Immature natural killer cell (primary cell): ENCODE measurements at places on chromosomes 16 and 17. TPM values are rescaled to one million over a fixed set of nuclear protein-coding genes. Genes with fewer than 3 reads are reported as not detected.

Gene NOG
- polyA plus RNA-seq = not detected

DNA sequence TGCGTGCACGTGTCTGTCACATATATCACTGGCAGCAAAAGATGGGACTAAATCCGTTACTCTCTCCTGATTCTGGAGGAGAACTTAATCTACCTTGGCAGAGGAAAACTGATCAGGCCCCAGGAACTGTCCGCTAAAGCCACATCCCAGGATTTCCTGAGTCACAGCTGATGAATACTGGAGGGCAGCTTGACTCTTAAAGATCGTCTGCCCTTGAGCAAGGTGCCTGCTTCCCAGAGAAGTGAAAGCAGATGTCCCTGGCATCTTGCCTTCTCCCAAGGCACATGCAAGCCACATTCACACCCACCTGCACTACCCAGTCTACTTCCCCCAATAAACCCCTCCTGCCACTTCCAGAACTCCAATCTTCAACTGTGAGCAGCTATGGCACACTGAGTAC, 99.8 kb downstream of the CPPED1 start:
- no peak for DNase-seq

- no peak for DNase-seq
Measured at GRCh38 chr17:49989518-49989880, 5.5 kb downstream of the DLX3 start.

Gene TNFRSF13B
- polyA plus RNA-seq = not detected

Gene KIFC3
- polyA plus RNA-seq = 5.1 TPM

- DNase-seq = no peak
Measured at GRCh38 chr17:1188812-1189504, 9.2 kb upstream of the ABR start.

DNA sequence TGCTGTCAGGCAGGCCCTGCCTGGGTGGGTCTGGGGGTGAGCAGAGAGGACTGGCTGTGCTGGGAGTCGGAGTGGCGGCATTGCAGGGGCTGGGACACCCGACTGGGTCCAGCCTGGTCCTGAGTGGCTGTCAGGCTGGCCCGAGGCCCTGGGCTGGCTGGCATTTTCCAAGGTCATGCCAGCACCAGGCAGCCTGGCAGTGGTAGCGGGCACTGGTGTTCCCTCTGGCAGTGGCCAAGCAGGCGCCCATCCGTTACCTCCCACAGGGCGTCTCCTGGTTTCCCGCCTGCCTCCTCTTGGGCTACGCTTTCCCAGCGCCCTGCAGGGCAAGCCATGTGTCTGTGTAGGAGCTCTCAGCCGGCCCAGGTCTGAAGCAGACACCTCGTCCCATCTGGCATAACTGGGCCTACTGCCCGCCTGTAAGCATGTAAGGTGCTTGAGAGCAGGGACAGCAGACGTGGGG, 5.7 kb upstream of the PKMYT1 start:
- DNase-seq = no peak

GRCh38 chr16:1466968-1467521, 7.8 kb downstream of the CLCN7 start:
- DNase-seq = no peak

DNA sequence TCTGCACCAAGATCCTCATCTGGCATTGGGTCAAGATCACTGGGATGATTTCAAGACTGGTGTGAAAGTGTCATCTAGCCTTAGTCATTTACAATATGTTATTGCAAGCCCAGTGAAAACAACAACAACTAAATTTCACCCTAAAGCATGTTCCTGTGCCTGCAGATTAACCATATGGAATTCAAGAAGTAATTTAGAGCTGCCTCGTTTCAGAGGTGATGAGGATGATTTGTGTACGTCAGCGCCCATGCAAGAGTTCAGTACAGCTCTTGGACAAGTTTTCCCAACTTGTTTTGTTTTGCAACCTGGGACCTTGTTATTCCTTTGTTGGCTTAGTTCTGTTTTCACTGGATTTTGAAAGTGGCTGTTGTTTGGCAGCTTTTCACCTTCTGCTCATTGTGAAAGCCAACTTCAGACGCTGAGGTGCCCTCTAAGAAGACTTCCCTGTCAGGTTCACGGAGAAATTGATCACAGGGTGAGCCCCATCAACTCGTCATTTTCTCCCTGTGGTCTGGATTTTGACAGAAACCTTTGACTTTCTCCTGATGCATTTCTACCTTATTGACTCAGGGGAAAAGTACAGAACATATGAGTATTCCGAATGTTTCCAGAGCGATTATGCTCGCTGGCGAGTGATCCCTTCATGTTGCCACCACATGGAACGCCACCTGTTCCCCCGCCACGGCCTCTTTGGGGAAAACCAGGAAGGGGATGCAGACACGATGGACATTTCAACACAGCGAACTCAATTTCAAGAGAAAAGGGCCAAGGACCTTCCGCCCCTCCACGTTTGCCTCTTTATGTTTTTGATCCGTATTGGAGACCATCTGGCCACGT, 85.6 kb downstream of the FOXL1 start:
- DNase-seq = no peak

Gene SLC47A2
- not detected for polyA plus RNA-seq

GRCh38 chr16:57539072-57539796, 2.9 kb upstream of the CCDC102A start:
- DNase-seq = no peak

- no peak for DNase-seq
Measured at GRCh38 chr16:53668869-53669268, 34.8 kb downstream of the RPGRIP1L start.

GRCh38 chr17:42672038-42672437, 4.8 kb downstream of the PLEKHH3 start:
- DNase-seq = no peak

Gene KRTAP4-1
- not detected for polyA plus RNA-seq

- no peak for DNase-seq
Measured at GRCh38 chr17:49944273-49944870, 24.6 kb upstream of the DLX4 start.

Gene IRX5
- not detected for polyA plus RNA-seq

DNA sequence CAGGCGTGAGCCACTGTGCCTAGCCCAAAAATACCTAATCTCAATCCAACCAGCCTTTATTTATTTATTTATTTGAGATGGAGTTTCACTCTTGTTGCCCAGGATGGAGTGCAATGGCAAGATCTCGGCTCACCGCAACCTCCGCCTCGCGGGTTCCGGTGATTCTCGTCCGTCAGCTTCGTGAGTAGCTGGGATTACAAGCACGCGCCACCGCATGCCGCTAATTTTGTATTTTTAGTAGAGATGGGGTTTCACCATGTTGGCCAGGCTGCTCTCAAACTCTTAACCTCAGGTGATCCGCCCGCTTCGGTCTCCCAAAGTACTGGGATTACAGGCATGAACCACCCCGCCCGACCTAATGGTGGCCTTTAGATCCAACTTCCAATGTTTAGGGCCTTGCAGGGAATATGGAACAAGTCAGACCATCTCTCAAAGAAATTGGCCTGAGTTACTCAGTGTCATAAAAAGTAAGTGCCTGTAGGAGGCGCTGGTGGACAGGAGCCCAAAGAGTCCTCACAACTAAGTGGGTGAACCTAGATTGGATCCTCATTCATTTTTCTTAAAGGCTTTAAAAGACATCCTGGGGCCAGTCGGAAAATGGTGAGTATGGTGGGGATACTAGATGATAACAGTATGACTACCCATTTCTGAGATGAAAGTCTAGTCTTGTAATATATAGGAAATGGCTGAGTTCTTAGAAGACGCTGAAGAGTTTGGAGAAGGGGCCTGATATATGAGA, 4.6 kb downstream of the ZSCAN10 start:
- DNase-seq = peak; percentile 65

DNA sequence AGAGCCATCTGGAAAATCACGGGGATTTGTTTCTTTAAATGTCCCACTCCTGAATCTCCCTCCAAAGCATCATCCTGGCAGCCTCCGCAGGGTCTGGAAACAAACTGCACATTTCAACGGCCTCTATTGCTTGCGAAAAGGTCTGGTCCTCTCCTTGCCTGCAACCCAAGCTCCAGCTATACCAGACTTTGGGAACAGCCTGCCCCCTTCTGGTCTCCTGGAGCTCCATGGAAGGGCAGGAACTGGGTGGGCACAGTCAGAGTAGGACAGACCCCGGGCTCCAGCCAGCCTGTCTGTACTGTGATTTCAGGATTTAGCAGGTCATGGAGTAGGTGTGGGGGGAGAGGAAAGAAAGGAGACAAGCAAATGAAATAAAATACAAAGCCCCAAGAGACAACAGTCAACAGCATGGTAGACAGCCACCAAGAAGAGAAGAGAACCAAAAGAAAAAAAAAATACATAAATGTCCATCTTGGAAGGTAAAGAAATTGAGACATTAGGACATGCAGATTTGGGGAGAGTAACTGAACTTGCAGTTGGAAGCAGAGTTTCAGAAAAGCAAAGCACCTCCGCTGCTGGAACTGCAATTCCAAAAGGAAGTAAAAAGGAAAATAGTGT, 2.7 kb downstream of the XYLT1 start:
- DNase-seq = peak; percentile 48

DNA sequence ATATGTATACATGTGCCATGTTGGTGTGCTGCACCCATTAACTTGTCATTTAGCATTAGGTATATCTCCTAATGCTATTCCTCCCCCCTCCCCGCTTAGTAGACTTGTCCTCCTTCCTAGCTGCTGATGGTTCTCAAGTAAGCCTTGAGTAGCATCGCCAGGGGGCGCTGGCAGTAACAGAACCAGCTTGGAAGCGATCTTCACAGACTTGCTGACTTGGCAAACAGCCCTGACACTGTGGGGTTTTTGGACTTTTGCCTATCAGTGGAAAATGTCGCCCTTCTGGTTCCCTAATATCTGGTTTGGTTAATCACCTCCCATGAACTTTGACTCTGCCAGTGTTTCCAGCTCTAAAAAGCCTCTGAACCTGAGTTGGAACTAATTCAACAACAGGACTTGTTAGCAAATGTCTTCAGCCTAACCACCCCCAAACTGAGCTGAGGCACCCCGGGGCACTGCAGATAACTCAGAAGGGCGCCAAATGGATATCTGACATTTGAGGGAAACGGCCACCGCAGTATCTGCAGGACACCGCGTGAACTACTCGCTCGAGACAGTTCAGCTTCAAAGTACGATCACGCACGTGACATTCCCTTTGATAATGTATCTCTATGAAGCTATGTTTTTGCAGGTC, 15.4 kb upstream of the SPATA32 start:
- DNase-seq = peak; percentile 78

Gene TBC1D3E
- polyA plus RNA-seq = not detected

DNA sequence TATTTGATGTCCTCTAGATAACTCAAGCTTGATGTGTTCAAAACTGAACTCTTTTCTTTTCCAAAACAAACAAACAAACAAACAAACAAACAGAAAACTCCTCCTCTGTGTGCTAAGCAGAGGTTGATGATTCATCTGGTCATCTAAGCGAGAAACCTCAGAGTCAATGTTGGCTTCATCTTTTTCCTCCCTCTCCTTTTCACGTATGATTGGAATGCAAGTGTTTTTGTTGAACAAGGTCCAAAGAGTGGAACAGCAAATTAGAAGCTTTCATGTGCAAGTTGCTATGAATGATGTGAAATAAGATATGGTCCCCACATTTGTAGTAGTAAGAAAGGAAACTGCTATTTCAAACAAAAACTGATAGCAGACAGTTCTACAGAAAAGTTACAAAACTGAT, 52.5 kb downstream of the TBX4 start:
- no peak for DNase-seq

GRCh38 chr16:8355675-8356074, 234.6 kb downstream of the TMEM114 start:
- DNase-seq = no peak

Gene POLR2A
- polyA plus RNA-seq = 67.8 TPM

Gene PRAC2
- polyA plus RNA-seq = not detected

Gene TP53TG3C
- polyA plus RNA-seq = not detected

DNA sequence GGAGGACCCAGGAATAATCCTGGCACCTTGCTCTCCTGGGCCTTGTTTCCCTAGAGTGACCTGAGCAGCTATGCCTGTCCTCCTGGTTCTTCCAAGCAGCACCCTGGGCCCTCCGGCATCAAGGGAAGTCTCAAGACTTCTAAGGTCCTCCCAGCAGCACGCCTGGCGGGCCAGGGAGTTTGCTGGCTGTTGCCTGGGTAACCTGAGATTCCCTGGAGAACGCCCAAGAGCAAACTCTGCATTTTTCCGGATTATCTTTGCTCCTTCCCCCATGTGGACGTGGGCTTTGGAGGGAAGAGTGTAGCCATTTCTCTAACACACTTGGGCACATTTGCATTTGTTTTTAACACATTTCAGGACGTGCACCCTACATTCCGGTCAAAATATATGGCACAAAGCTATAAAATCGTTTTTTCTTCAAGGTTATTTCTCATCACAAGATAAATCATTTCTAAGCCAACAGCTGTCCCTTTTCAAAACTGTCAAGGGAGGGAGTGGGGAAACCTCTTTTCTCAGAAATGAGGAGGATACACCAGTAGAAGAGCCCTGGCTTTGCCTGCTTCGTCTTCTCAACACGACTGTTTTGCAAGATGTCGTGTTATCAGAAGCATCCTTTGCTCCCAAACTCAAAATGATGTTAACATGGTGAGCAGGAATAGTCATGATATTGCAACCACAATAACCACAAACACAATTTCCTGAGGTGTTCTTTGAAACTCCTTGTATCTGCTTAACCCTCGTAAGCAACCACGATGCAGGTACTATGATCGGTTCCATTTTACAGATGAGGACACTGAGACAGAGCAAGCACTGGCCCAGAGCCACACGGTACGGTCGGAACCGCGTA, 116.5 kb downstream of the ADCY9 start:
- no peak for DNase-seq

GRCh38 chr17:76237859-76238313, 2.4 kb downstream of the RNF157 start:
- DNase-seq = no peak

DNA sequence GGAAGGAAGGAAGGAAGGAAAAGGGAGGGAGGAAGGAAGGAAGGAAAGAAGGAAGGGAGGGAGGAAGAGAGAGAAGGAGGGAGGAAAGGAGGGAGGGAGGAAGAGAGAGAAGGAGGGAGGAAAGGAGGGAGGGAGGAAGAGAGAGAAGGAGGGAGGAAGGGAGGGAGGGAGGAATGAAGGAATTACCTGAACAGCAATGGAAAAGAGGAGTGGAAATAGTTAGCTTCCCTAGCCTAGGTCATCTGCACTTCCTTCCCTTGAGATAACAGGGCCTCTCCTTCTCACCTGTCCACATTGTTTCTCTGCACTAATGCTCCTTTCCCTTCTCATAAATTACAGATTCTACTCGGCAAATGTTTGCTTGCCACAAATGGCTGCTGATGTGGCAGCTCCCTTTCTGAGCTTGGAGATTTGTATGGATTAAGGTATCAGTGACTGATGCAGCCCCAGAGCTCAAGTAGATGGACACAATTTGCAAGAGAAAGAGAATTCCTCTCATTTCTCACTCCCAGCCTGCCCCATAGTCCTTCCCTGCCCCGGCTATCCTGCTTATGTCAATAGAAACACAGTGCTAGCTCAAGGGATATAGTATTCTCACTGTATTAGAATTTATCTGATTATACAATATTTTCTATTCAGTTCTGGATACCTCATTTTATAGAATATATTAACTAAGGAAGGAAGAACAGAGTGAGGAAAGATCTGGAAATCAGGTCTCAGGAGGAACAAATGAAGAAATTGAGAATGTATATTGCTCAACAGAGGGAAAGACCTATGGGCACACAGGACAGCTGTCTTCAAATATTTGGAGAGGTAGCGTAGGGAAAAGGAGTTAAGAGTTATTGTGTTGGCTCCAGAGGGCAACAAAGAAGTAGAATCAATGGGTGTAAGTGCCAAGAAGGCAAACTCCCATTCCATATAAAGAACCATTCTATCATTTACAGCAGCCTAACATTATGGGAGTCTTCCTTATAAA, 14.6 kb downstream of the HOXB1 start:
- DNase-seq = no peak

GRCh38 chr16:84683691-84684591, 15.9 kb upstream of the USP10 start:
- DNase-seq = no peak

Gene USP43
- 0.14 TPM for polyA plus RNA-seq

Gene SCRN2
- 41.2 TPM for polyA plus RNA-seq

GRCh38 chr16:75559564-75560372, 3.7 kb upstream of the TMEM231 start:
- DNase-seq = no peak

Gene NECAB2
- polyA plus RNA-seq = not detected
